ENCODE measurements at places on chromosomes 2 and 18. TPM values are rescaled to one million over a fixed set of nuclear protein-coding genes. Genes with fewer than 3 reads are reported as not detected.

The PDCD1 gene
- 4.1 TPM for total RNA-seq

The RIT2 gene
- total RNA-seq = not detected

The BOLL gene
- total RNA-seq = not detected

The COX5B gene
- 206 TPM for total RNA-seq

The ALKAL2 gene
- total RNA-seq = not detected

The CFAP210 gene
- not detected for total RNA-seq

- DNase-seq = no peak
These were observed 46.1 kb upstream of the TBC1D8 start for GRCh38 chr2:101197215-101197745.

- no peak for DNase-seq
These were observed 1.6 kb upstream of the MARCHF4 start for GRCh38 chr2:216373896-216374295.

GRCh38 chr18:12441475-12442034, 33.8 kb downstream of the PRELID3A start:
- no peak for DNase-seq
